SHP77 treated with DMSO at 0.1 percent for 48 hours (cell line): ENCODE measurements at places on chromosomes 6 and 20.

- DNase-seq = no peak
These were observed 101.4 kb downstream of the SLX4IP start for GRCh38 chr20:10536531-10536930.

GRCh38 chr6:150666071-150666470 is 66.4 kb downstream of the PLEKHG1 start:
- DNase-seq = no peak

GRCh38 chr20:14902432-14903089 is 565.1 kb upstream of the FLRT3 start:
- no peak for DNase-seq

- peak; percentile 14 for DNase-seq
These were observed 35.4 kb downstream of the GCNT2 start for GRCh38 chr6:10556589-10556988.

DNA sequence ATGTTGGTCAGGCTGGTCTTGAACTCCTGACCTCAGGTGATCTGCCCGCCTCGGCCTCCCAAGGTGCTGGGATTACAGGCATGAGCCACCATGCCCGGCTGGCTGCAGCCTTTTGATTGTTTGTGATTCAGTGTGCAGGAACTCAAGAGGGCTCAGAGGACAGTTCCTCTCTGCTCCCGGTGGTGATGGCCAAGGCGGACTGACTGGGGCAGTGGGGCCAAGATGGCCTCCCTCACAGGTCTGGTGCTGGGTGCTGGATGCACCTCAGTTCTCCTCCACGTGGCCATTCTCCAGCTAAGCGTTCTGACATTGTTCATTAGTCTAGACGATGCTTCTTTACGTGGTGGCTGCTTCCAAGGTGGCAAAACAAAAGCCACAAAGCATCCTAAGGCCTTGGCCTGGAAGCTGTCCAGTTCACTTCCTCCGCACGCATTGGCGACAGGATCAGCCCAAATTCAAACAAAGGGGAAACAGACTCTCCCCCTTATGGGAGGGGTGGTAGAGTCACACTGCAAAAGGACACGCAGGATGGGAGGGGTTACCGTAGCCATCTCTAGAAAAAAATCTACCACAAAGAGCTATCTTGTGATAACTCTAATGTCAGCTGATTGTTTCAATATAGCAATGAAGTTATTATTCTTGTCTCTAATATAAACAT is 146.9 kb downstream of the FOXC1 start:
- peak; percentile 52 for DNase-seq

DNA sequence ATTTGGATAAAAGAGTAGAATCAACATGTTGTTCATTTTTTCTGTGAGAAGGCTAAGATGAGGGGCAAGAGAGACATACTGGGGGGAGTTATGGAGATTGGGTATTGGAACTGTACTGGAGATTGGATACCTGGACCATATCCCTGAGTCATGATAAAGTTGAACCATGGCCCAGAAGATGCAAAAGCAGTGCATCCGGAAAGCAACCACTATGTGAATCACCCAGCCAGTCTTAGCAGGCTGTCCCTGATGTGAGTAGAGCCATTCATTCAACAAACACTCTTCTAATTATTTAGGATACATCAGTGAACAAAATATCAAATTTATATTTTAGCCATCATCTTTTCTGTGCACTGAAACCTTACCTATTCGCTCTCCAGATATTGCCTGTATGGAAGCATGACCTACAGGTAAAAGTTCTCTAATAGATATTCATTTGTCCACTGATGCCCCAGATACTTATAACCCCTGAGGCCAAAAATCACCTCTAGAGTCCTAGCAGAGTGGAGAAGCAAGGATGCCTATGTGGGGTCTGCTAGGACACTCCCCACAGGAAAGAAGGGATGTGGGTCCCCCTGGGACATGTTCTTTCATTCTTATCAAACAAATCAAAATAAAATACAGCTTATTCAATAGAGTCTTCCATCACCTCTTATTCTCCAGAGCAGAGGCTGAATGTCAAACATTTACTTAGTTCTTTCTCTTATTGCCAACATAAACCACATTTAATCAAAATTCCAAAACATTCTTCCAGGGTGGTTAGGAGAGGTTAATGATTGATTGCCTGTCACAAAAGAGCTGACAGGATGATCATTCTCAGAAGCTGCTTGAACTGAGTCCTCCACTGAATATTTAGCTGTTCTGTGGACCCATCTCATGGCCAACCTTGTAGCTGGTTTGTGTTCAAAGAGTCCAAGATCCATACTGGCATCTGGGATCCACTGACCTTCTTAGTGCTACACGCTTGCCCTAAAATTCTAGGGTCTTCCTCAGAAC is 37.0 kb upstream of the PKHD1 start:
- no peak for DNase-seq

- no peak for DNase-seq
These were observed 123.2 kb downstream of the TMEM242 start for GRCh38 chr6:157200117-157200516.

DNA sequence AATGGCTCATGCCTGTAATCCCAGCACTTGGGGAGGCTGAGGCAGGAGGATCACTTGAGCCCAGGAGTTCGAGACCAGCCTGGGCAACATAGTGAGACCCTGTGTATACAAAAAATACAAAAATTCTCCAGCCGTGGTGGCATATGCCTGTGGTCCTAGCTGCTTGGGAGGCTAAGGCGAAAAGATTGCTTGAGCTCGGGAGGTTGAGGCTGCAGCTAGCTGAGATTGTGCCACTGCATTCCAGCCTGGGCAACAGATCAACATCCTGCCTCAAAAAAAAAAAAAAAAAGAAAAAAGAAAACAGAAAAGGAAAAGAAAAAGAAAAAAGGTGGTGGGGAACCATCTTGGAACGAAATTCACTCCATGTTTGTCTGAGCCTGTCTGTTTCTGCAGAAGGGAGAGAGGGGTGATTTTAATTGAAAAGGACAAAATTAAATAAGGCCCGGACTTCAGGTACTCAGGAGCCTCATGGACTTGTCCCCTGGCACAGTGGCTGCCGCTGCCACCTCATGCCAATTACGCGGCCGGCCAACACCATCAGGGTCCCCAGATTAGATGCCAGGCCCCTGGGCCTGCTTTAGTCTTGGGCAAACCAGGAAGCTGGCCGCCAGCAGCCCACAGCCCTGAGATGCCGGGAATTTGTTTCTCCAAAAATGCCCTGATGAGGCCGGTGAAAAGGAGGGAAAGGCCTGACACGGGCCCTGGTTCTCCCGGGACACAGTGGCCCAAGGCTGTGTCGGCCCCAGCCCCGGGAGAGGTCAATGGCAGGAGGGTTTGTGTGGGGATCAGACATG is 37.8 kb upstream of the STX16 start:
- DNase-seq = no peak

DNA sequence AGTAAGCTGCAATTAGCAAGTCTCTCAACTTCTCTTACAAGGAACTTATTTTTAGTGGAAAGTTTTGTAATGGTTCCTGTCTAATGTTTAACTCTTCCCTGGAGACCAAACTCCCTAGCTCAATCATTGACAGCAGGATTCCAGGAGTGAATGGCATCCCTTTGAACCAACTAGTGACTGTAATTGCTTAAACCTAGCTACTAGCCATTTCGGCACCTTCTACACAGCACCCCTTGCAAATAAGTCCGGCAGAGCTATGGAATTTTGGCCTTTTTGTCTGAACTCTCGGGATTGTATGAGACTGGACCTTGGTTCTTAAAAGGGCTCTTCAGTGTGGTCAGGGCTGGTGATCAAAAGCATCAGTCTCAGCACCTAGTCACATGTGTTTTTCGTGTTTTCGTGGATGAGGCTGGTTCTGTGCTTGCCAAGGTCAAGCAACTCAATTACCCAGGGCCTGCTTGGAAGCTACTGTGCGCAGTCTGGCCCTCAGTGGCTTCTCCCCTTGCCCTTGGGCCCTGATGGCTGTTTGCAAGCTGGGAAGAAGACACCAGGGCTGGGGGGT is 135.3 kb upstream of the NEDD9 start:
- DNase-seq = no peak

DNA sequence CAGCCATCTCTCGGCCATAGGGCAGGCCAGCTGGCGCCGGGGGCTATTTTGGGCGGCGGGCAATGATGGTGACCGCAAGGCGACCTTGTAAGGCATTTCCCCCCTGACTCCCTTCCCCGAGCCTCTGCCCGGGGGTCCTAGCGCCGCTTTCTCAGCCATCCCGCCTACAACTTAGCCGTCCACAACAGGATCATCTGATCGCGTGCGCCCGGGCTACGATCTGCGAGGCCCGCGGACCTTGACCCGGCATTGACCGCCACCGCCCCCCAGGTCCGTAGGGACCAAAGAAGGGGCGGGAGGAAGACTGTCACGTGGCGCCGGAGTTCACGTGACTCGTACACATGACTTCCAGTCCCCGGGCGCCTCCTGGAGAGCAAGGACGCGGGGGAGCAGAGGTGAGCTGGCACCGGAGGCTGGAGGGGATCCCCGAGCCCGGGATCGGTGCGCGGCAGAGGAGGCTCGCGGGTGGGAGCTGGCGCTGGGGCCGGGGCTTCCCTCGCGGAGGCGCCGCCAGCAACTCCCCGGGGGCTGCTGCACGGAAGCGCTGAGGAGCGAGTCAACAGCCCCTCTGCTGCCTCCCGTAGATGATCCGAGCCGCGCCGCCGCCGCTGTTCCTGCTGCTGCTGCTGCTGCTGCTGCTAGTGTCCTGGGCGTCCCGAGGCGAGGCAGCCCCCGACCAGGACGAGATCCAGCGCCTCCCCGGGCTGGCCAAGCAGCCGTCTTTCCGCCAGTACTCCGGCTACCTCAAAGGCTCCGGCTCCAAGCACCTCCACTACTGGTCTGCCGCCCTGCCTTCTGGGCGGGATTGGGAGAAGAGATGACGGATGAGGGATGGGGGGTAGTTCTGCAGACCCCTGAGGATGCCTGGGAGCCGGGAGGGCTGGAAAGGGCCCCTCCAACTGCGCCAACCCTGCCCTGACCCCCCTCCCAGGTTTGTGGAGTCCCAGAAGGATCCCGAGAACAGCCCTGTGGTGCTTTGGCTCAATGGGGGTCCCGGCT is at the start of the genes CTSA and NEURL2:
Gene CTSA (plus strand): TSS at position 351 of the 999 bp plus-strand sequence. CDS start 234 bp downstream, at position 585.
Gene NEURL2 (minus strand): TSS at position 224 of the 999 bp plus-strand sequence. CDS start 217 bp downstream, at position 7.
- DNase-seq = peak; percentile 71

- no peak for DNase-seq
These were observed 1.6 kb downstream of the HLA-DQB1 start for GRCh38 chr6:32664827-32665362.

DNA sequence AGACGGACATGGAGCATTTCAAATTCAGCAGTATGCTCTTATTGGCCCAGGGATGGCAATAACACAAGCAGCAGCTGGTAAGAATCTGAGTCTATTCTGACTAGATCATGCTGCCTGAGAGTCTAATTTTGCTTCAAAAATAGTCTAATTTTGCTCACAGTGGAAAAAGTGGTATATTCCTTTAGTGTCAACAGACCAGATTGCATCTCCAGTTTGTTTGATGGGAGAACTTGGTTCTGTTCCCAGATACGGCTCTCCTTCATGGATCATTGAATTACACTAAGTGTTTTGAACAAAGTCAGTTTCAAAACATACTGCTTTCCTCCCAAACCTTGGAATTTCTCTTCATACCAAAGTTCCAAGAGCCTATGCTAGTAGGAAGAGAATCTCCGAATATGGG is 586.1 kb downstream of the RNF144B start:
- no peak for DNase-seq

GRCh38 chr6:25118038-25118437 is 161.1 kb upstream of the CARMIL1 start:
- DNase-seq = no peak

- no peak for DNase-seq
These were observed 101.6 kb downstream of the TMEM200A start for GRCh38 chr6:130467146-130468050.

GRCh38 chr20:50396623-50397022 is 113.6 kb upstream of the PTPN1 start:
- no peak for DNase-seq

GRCh38 chr20:12687476-12687875 is 321.3 kb upstream of the SPTLC3 start:
- DNase-seq = no peak

- no peak for DNase-seq
These were observed 13.9 kb upstream of the SCUBE3 start for GRCh38 chr6:35199866-35200265.

GRCh38 chr20:48493966-48494365 is 333.8 kb downstream of the PREX1 start:
- DNase-seq = no peak

DNA sequence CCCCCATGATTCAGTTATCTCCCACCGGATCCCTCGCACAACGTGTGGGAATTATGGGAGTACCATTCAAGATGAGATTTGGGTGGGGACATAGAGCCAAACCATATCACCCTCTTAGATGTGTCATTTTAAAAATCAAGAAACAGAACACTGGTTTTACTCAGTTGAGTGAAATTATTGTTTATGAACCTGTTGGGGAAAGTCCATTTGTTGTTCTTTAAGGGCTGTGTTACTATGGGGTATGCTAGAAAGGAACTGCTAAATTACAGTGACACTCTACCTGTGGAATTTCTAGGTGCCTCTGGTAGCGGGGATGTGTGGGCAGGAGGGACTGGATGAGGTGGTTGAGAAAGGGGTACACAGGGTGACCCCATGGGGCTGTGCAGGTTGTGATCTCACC is 28.9 kb downstream of the STX11 start:
- no peak for DNase-seq

DNA sequence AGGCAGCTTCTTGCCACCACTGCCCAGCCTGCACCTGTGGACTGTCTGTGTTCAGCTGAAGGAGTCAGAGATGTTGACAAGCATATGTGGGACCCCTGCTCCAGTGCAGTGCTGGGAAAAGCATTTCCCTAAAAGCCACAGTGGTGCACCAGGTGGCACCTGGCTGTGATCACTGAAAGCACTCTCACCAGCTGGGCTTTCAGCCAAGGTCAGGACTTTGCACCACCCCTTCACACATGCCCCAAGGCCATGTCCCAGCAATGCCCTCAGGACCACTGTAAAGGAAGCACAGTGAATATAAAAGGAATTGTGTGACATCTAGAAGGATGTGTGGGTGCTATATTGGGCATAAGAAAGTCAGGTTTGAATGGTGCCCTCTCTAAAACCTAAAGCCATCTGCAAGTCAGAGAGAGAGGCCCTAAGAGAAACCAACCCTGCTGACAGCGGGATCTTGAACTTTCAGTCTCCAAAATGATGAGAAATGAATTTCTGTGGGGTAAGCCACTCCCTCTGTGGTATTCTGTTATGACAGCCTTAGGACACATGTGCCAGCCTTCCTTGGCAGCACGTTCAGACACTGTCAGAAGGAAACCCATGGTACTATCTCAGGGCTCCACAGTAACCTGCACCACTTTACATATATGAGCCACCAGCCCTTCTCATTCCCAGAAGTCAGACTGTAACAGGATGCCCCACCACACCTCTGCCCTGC is 30.7 kb downstream of the CBLN4 start:
- no peak for DNase-seq

GRCh38 chr20:1897965-1898464 is 2.8 kb downstream of the SIRPA start:
- DNase-seq = no peak

GRCh38 chr6:151303231-151303630 is 63.5 kb downstream of the AKAP12 start:
- DNase-seq = no peak

GRCh38 chr6:82022614-82023129 is 224.9 kb downstream of the IBTK start:
- DNase-seq = no peak

- DNase-seq = no peak
These were observed 12.8 kb downstream of the GSTA1 start for GRCh38 chr6:52790861-52791260.
